Head of caudate nucleus (tissue), 42 donors: ENCODE measurements at places on chromosomes 1 and 21.

- no peak for DNase-seq
Observed at GRCh38 chr1:61626816-61627215, 98.1 kb downstream of the TM2D1 start.

DNA sequence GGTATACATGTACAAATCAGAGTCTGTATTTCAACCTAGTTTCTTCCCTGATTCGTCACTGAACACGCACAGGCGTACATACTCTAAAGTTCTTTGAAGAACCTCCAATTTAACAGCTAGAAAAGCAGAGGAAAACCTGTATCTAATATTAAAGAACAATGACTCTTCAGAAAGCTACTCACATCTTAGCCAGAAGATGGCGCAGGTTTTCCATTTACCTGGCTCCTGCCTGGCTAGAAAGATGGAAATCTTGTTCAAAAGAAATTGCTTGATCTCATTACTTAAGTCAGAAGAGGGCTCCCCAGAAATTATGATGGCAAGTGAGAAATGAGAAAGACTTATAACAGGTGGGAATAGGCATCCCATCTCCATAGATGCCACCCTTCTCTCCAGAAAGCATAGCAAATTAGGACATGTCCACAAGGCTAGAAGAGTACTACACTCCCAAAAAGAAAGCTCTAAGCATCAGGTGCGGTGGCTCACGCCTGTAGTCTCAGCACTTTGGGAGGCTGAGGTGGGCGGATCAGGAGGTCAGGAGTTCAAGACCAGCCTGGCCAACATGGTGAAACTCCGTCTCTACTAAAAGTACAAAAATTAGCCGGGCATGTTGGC is 19.0 kb upstream of the L1TD1 start:
- DNase-seq = peak; percentile 78

DNA sequence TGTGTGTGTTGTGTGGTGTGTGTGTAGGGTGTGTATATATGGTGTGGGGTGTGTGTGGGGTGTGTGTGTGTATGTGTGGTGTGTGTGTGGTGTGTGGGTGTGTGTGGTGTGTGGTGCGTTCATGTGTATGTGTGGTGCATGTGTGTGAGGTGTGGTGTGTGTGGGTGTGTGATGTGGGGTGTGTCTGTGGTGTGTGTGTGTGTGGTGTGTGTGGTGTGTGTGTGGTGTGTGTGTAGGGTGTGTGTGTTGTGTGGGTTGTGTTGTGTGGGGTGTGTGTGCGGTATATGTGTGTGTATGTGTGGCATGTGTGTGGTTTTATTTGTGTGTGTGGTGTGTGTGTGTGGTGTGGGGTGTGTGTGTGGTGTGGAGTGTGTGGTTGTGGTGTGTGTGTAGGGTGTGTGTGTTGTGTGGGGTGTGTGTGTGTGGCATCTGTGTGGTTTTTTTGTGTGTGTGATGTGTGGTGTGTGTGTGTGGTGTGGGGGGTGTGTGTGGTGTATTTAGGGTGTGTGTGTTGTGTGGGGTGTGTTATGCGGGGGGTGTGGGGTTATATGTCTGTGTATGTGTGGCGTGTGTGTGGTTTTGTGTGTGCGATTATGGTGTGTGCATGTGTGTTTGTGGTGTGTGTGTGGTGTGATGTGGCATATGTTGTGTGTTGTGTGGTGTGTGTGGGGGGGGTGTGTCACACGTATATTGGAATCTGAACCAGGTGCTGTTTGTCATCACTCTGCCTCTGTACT is 17.1 kb upstream of the ZBTB21 start:
- no peak for DNase-seq

DNA sequence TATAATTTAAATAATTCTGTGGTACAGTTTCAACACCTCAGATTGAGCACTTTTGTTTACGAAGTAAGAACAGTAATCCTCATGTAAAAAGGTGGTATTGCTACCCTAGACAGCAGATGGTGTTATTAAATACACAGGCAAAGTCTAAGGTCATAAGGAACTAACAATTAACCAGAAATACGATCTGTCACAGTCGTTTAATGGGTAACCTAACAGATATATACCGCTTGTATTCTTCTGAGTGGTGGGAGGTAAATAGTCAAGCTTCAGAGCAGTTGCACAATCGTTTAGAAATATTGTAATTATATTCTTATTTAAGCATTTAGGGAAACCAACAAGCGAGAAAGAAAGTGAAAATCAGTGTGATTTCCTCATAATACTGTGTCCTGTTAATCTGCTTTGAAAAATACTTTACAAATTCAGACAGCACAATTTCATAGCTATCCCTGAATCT is 9.8 kb upstream of the IRF2BP2 start:
- no peak for DNase-seq

- DNase-seq = no peak
Observed at GRCh38 chr1:7988576-7988975, 27.1 kb downstream of the PARK7 start.
